ENCODE measurements at places on chromosomes 4 and X. TPM values are rescaled to one million over a fixed set of nuclear protein-coding genes. Genes with fewer than 3 reads are reported as not detected.
A peak's percentile ranks its signal among the peaks of the same experiment; 100 is the strongest.

Gene TLL1
- total RNA-seq: 0.36 TPM

Gene HS3ST1
- under 0.01 TPM for total RNA-seq

Gene SLITRK4
- total RNA-seq: 0.29 TPM

Gene KIAA1210
- total RNA-seq: not detected

Gene NXF2B
- not detected for total RNA-seq

Gene SPARCL1
- total RNA-seq: not detected

Gene EDNRA
- 6.2 TPM for total RNA-seq

Gene HOPX
- total RNA-seq: 0.29 TPM

Gene ATP2B3
- total RNA-seq: not detected

Gene STBD1
- 3.6 TPM for total RNA-seq

Gene SPANXA2
- total RNA-seq: 0.29 TPM

Gene EDA
- total RNA-seq: 0.59 TPM

Gene XK
- under 0.01 TPM for total RNA-seq

Gene RASL11B
- under 0.01 TPM for total RNA-seq

Gene ARMCX2
- 89.6 TPM for total RNA-seq

Gene MTTP
- not detected for total RNA-seq

Gene DUSP21
- total RNA-seq: not detected

Gene CENPI
- 4.4 TPM for total RNA-seq

Gene BEX2
- 4.3 TPM for total RNA-seq

DNA sequence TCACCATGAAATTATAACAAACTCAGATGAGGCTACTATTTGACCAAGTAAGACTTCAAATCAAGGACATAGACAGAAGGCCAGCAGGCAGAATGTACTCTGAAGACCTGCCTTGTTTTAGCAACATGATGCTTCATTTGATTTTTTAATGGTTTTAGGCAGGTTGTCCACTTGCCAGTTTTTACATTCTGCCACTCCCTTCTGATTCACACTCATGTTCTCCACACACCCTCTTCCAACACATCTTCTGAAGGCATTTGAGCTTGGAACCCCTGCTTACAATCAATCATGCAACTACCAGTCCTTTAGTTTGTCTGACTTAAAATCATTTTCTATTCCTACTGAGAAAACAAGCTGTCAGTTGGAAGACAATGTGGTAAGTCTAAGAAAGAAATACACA lies 114.9 kb upstream of the SMIM31 start:
- DNase-seq: no peak

- no peak for DNase-seq
Measured at GRCh38 chr4:8409264-8410065, 31.1 kb downstream of the ACOX3 start.

GRCh38 chrX:74911494-74911893 lies 13.8 kb downstream of the NEXMIF start:
- no peak for DNase-seq

DNA sequence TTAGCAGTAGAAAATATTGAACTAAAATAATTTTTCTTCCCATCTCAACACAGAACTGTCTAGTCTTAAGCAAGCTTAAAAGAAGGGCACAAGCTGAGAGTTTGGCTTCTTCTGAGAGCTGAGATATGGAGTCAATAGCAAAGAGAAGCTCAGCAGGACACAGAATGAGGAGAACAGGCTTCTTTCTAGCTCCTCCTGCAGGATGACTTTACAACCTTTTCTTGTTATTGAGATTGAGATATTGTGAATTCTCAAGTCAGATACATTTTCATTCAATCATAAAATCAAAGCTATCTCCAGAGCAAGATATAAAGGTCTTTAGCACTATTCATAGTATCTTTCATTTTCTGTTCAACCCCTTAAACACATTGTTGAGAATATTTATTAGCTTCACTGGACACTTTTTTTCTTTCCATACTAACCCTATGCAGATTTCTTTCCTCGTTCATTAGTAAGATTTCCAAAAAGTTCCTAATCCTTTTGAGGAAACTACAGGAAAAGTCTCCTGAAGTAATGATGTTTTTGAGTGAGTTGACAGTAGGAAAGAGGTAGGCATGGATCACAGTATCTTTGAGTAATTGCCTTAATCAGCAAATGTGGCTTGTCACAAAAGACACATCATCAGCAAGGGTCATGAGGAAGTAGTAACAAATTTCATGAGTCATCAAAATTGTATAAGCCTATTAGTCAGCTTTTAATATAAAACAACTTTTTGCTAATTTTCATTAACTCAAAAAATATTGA lies 17.8 kb upstream of the CXCL3 start:
- DNase-seq: no peak

- no peak for DNase-seq
Measured at GRCh38 chr4:37735578-37735977, 49.4 kb upstream of the RELL1 start.

GRCh38 chrX:134907302-134907701 lies 83.5 kb upstream of the SMIM10 start:
- DNase-seq: no peak

DNA sequence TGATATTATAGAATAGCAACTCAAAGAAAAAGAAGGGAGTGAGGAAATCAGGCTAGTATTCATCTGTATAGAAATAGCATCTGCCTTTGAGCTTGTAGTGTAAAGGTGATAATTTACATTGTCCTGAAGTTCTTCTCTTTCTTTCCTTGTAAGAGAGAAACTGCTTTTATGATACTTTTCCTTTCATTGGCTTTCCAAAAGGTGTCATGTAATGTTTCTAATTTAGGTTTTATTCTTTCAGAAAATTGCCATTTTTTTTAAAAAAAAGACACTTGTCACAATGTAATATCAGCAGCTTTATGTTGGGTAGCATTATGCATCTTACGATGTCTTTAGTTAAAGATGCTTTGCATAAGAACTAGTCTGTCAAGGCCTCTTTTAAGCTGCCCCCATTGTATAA lies 1153.8 kb upstream of the PCDH7 start:
- no peak for DNase-seq

DNA sequence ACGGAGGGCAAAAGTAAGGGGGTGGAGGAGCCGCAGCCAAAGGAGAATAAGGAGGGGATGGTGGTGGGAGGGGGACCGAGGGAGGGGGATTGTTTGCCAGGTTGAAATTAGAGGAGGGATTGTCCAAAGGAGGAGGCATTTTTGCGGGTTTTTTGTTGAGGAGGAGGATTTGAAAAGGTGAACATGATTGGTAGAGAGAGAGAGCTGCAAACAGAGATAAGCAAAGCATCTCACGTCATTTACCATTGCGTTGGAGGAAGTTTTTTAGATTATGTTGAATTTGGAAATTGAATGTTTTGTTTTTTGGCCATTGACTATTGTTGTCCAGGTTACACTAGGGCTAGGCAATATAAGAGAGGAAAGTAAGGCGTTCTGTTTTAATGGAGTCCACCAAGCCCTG lies 54.5 kb upstream of the ABCB7 start:
- DNase-seq: no peak

DNA sequence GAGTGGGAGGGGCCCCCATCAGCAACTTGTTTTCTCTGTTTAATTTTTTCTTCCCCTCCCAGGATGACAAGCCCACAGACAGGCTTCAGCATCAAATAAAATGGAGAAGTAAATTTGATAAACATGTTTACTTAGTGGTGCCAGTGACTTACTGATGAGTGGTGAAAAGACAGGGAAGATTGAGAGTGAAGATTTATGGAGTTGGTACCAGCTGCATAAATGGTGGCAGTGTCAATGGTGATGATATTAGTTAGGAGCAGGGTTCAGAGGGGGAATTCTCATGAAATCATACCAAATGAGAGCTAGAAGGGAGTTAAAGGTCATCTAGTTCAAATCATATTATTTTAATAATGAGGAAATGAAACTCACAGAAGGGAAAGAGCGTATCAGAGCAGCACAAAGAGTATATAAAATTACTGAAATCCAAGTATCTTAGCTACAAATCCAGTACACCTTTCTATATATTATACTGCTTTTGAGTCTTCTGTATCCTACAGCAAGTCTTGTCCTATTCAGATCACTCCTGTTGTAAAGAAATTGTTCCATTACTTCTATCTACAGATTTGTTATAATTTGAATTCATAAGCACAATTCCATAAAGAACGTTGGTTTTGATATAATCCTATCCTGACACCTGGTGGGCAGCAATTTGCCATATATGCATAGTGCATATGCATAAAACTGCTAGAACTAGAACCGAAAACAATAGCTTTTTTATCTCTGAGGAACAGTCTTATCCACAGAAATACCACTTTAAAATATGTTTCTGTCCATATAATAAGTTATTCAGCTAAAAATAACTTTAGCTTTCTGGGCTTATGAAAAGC lies 5.0 kb downstream of the P2RY10 start:
- no peak for DNase-seq

DNA sequence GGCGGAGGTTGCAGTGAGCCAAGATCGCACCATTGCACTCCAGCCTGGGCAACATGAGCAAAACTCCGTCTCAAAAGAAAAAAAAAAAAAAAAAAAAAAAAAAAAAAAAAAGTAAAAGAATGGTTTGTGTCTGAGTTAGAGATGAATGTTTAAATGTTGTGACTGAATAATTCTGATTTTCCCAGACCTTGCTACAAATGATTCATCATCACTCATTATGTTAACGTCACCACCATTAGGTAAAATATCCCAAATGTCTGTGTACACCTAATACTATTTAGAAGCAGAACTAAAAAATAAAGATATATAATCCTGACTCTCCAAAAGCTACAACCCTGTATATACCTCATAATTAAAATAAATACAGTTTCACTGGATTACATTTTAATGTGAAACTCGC lies 70.8 kb downstream of the HHIP start:
- DNase-seq: no peak

DNA sequence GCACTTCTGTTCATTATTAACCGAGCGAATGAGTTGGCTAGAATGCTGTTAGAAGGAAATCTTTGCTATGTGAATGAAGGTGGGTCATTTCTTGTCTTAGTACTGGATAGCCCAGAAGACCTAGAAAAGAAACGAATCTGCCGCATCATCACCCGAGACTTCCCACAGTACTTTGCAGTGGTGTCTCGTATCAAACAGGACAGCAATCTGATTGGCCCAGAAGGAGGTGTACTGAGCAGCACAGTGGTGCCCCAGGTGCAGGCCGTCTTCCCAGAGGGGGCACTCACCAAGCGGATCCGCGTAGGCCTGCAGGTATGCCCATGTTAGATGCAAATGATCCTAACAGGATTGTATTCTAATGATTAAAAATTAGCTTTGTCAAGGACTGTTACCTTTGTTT lies 286.3 kb downstream of the ANK2 start:
- DNase-seq: no peak

- no peak for DNase-seq
Measured at GRCh38 chrX:115260330-115260729, 26.4 kb upstream of the LRCH2 start.

GRCh38 chrX:85203461-85203970 lies 40.1 kb downstream of the SATL1 start:
- DNase-seq: no peak

GRCh38 chrX:123749643-123750042 lies 16.8 kb upstream of the THOC2 start:
- DNase-seq: no peak

GRCh38 chr4:39889226-39889625 lies 88.5 kb downstream of the PDS5A start:
- DNase-seq: no peak

- DNase-seq: no peak
Measured at GRCh38 chr4:168152837-168153500, 60.6 kb downstream of the ANXA10 start.

- no peak for DNase-seq
Measured at GRCh38 chr4:146121757-146122156, 53.8 kb upstream of the LSM6 start.

DNA sequence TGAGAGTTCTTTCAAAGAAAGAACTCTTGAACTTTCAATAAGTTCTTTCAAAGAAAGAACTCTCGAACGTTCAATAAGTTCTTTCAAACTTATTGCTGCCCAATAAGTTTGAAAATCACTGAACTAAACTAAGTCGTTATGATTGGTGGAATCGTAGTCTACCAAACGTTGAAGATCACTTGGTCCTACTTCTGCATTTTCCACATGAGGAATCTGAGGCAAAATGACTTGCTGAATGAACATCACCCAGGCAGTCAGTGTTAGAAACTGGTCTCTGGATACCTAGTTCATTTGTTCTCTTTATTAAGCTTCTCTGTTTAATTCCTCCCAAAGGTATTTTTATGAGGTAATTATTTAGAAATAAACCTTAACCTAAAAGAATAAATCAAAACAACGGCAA lies 7.1 kb upstream of the CNOT6L start:
- DNase-seq: no peak

- DNase-seq: no peak
Measured at GRCh38 chr4:65089666-65090065, 580.6 kb downstream of the EPHA5 start.

GRCh38 chr4:96009427-96010119 lies 169.7 kb downstream of the PDHA2 start:
- no peak for DNase-seq

DNA sequence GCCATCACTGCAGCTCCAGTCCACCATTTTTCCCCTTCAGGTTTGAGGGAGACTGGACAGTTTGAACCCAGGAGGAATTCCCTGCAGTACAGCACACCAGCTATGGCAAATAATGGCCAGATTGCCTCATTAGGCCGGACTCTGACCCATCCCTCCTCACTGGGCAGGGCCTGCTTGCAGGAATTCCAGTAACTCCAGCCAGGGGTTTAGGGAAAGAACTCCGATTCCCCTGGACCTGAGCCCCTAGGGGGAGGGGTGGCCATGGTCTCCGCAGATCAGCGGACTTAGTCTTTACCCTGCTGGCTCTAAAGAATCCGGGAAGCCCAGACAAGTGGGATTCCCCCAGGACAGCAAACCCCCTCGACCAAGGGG lies 342.8 kb downstream of the DMD start:
- no peak for DNase-seq

DNA sequence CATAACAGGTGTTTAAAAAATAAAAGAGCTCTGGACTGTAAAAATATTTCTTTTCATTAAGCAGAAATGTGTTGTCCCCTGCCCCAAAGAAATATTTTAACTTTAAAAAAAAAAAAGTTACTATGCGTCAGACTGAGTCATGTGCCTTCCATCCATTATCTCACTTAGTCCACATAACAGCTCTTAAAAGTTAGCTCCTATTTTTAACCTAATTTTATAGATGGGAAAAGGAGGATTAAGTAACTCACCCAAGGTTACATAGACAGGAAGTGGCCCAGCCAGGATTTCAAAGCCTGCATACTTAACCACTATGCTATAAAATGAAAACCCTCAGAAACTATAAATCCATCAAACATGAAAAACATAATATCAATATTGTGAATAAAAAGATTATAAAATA lies 97.7 kb downstream of the MANBA start:
- DNase-seq: peak; percentile 32

DNA sequence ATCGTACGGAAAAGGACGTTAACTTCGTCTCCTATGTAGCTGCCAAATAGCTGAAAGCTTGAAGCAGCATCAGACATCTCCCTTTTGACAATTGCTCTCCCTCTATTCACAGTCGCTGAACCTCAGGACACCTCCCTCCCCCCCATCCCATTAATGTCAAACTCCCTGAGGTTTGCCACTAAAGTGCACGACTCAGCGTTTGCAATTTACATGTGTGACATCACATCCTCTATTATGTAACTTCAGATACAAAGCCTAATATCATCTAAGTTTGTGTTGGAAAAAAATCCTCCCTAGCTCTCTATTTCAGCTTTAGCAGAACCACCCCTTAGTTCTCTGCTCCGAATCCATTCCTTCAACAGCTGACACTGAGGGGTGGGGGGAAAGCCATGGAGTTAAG lies 5.5 kb upstream of the NR3C2 start:
- DNase-seq: no peak

- no peak for DNase-seq
Measured at GRCh38 chr4:109999585-109999912, 86.9 kb downstream of the EGF start.

- DNase-seq: no peak
Measured at GRCh38 chrX:140092121-140092520, 126.8 kb upstream of the CXorf66 start.

Measured in osteoblast (primary cell).